Aorta (tissue), 5 donors: ENCODE measurements at places on chromosomes 7 and 10. TPM values are rescaled to one million over a fixed set of nuclear protein-coding genes. Genes with fewer than 3 reads are reported as not detected.

DNA sequence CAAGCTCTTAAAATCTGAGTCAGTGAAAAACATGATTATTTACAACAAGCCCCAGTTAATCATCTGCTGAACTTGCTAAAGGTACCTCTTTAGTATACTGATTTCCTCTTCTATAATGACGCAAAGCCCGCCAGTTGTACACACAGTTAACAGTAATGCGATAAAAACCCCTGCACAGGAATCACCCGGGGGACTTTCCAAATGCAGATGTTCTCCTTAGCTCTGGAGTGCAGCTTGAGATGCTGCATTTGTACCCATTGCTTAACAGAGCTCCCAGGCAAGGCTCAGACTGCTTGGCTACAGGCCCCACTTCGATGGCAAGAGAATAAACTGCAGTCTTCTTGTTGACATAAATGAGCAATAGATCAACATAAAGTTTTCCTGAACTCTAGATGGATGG lies 279.6 kb upstream of the HGF start:
- no peaks in the 10 kb centered on the region for H3K4me1 ChIP-seq
- H3K36me3 ChIP-seq: no peaks in the 10 kb centered on the region
- no peaks in the 10 kb centered on the region for H3K27me3 ChIP-seq
- no peak for DNase-seq
- H3K27ac ChIP-seq: no peak overlapping the region
- no peak overlapping the region for H3K4me3 ChIP-seq

DNA sequence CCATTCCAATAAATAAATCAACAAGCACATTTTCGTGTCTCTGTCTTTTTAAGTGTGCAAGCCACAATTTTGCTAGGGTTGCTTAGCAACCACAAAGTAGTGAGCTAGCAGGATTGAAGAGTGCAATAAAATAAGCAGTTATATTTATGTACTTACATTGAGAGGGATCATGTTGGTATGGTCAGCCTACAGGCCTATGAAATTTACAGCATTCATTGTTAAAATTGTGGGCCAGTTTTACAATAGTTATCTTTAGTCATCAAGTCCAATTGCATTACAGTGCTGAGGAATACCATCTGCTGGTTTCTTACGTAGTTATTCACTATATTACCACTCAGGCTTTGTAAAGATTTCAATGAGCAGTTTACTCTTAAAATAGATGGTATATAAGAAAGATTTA lies 192.5 kb upstream of the POT1 start:
- no peak overlapping the region for H3K27ac ChIP-seq
- H3K36me3 ChIP-seq: no peaks in the 10 kb centered on the region
- no peak for DNase-seq
- no peaks in the 10 kb centered on the region for H3K27me3 ChIP-seq
- no peaks in the 10 kb centered on the region for H3K4me1 ChIP-seq

The IFIT1 gene
- 17.7 TPM for polyA plus RNA-seq

The TSPAN14 gene
- polyA plus RNA-seq: 13.8 TPM

The RPS24 gene
- polyA plus RNA-seq: 6,972 TPM

The MBL2 gene
- polyA plus RNA-seq: not detected

The NUP205 gene
- polyA plus RNA-seq: 4.9 TPM

- no peak overlapping the region for H3K4me3 ChIP-seq
- H3K27ac ChIP-seq: no peak overlapping the region
- H3K27me3 ChIP-seq: no peaks in the 10 kb centered on the region
- peaks cover 1% of the 10 kb centered on the region for H3K4me1 ChIP-seq
Measured at GRCh38 chr7:116438267-116438666, 61.3 kb upstream of the CAV2 start.

- H3K27me3 ChIP-seq: no peaks in the 10 kb centered on the region
- H3K4me1 ChIP-seq: no peaks in the 10 kb centered on the region
- peak; percentile 87 for DNase-seq
Measured at GRCh38 chr10:7541137-7542087, 125.4 kb downstream of the ITIH5 start.

The IDE gene
- polyA plus RNA-seq: 8.8 TPM
